Spleen (tissue), 13 donors: ENCODE measurements at places on chromosomes 12 and 14. TPM values are rescaled to one million over a fixed set of nuclear protein-coding genes. Genes with fewer than 3 reads are reported as not detected.

TSPAN11 gene
- total RNA-seq: 0.26 TPM

FAIM2 gene
- 0.47 TPM for total RNA-seq

LYZ gene
- 318 TPM for total RNA-seq

KCNC2 gene
- not detected for total RNA-seq

MYH6 gene
- total RNA-seq: not detected

CMA1 gene
- total RNA-seq: not detected

- no peak for DNase-seq
- no peaks in the 10 kb centered on the region for H3K4me1 ChIP-seq
- H3K27me3 ChIP-seq: no peaks in the 10 kb centered on the region
- H3K36me3 ChIP-seq: no peaks in the 10 kb centered on the region
- no peak overlapping the region for H3K27ac ChIP-seq
Measured at GRCh38 chr14:56150645-56151345, 32.6 kb downstream of the PELI2 start.

- H3K36me3 ChIP-seq: no peaks in the 10 kb centered on the region
- no peak overlapping the region for H3K27ac ChIP-seq
- H3K4me3 ChIP-seq: no peak overlapping the region
- DNase-seq: no peak
- H3K4me1 ChIP-seq: no peaks in the 10 kb centered on the region
- H3K27me3 ChIP-seq: no peaks in the 10 kb centered on the region
Measured at GRCh38 chr12:174124-174523, 39.8 kb downstream of the SLC6A12 start.

- H3K27me3 ChIP-seq: no peaks in the 10 kb centered on the region
- H3K36me3 ChIP-seq: no peaks in the 10 kb centered on the region
- no peak overlapping the region for H3K27ac ChIP-seq
- DNase-seq: peak; percentile 68
Measured at GRCh38 chr14:87805315-87805723, 187.7 kb downstream of the GALC start.

GRCh38 chr12:121872546-121873215, 14.0 kb upstream of the HPD start:
- no peak for DNase-seq
- no peaks in the 10 kb centered on the region for H3K4me1 ChIP-seq
- no peaks in the 10 kb centered on the region for H3K36me3 ChIP-seq
- no peak overlapping the region for H3K4me3 ChIP-seq
- no peaks in the 10 kb centered on the region for H3K27me3 ChIP-seq
- H3K27ac ChIP-seq: no peak overlapping the region

DNA sequence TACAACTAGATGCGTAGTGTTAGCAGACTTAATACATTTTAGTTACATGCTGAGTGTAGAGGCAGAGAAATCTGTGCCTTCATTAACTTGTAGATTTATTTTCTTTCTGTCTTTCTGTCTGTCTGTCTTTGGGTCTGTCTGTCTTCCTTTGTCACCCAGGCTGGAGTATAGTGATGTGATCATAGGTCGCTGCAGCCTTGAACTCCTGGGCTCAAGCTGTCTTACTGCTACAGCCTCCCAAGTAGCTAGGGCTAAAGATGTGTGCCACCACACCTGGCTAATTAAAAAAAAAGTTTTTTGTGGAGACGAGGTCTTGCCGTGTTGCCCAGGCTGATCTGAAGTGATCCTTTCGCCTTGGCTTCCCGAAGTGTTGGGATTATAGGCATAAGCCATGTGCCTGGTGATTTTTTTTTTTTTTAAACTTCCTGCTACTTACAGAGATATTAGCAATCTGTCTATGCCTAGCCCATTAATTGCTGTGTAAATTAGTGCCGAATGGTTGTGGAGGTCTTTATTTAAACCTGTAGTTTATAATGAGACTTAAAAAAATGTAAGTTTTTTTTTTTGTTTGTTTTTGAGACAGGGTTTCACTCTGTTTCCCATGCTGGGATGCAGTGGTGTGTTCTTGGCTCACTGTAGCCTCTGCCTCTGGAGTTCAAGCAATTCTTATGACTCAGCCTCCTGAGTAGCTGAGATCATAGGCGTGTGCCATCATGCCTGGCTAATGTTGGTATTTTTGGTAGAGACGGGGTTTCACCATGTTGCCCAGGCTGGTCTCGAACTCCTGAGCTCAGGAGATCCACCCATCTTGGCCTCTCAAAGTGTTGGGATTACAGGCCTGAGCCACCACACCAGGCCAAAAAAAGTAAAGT, 22.8 kb downstream of the ERC1 start:
- DNase-seq: no peak
- no peak overlapping the region for H3K4me3 ChIP-seq
- peaks cover 3% of the 10 kb centered on the region for H3K4me1 ChIP-seq
- no peaks in the 10 kb centered on the region for H3K27me3 ChIP-seq
- H3K36me3 ChIP-seq: no peaks in the 10 kb centered on the region

DNA sequence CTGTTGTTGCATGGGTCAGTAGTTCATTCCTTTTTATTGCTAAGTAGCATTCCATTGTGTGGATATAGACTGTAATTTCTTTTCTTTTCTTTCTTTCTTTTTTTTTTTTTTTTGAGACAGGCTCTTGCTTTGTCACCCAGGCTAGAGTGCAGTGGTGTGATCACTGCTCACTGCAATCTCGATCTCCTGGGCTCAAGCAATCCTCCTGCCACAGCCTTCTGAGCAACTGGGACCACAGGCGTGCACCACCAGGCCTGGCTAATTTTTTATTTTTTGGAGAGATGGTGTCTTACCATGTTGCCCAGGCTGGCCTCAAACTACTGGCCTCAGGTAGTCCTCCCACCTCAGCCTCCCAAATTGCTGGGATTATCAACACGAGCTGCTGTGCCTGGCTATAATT, 5.2 kb downstream of the ATP6V0A2 start:
- H3K4me1 ChIP-seq: peaks cover 26% of the 10 kb centered on the region
- H3K27ac ChIP-seq: no peak overlapping the region
- no peak overlapping the region for H3K4me3 ChIP-seq
- no peaks in the 10 kb centered on the region for H3K27me3 ChIP-seq
- peaks cover 25% of the 10 kb centered on the region for H3K36me3 ChIP-seq

DNA sequence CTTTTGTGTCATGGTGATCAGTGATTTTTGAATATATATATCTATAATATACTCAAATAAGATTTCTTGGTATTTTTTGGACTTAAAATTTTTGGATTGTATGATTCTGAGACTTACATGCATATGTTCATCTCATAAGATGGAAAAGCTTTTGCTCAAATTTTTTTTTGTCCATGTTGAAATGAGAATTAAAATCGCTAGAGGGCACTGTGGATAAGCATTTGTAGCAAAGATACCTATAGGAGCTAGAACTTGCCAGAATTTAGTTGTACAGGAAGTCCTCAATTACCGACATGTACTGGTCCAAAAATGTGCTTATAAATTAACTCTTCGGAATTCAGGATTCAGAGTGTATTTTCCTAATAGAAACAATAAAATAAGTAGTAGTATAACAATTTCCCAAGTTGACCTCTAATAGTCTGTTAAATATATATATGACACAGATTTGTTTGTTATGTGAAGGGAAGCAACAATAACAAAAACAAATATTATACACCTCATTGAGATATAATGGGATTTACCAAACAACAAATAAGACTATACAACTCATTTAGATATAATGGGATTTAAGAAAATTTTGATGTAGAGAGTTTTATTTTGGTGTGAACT, 179.6 kb downstream of the TMEM117 start:
- no peaks in the 10 kb centered on the region for H3K4me1 ChIP-seq
- H3K36me3 ChIP-seq: no peaks in the 10 kb centered on the region

- H3K27ac ChIP-seq: no peak overlapping the region
- peak; percentile 73 for DNase-seq
- H3K4me1 ChIP-seq: no peaks in the 10 kb centered on the region
- H3K4me3 ChIP-seq: no peak overlapping the region
- peaks cover 3% of the 10 kb centered on the region for H3K27me3 ChIP-seq
- H3K36me3 ChIP-seq: no peaks in the 10 kb centered on the region
Measured at GRCh38 chr12:56683-57346, 9.8 kb upstream of the IQSEC3 start.

GRCh38 chr12:42741771-42742510, 152.4 kb upstream of the PRICKLE1 start:
- no peak overlapping the region for H3K27ac ChIP-seq
- no peaks in the 10 kb centered on the region for H3K27me3 ChIP-seq
- H3K36me3 ChIP-seq: no peaks in the 10 kb centered on the region

DNA sequence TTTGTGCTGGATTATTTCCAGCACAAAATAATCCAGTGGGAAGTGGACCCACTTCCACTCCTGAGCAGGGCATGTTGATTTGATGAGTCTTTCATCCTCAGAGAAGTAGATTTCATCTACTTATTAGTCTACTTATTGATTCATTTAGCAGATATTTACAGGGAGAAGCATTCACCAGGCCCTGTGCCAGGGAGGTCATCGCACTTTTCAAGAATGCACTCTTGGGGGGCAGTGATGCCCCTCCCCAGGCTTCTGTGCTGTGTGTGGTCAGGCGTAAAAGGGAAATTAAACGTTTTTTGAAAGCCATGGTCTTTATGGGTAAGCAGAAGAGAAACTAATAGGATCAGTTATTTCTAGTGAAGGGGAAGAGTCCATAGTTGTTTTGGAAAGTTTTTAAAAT, 610.7 kb upstream of the TMEM132C start:
- no peak for DNase-seq
- H3K4me1 ChIP-seq: no peaks in the 10 kb centered on the region
- H3K27ac ChIP-seq: no peak overlapping the region
- no peaks in the 10 kb centered on the region for H3K36me3 ChIP-seq
- H3K4me3 ChIP-seq: no peak overlapping the region

GRCh38 chr12:8911606-8912268, 2.6 kb upstream of the PHC1 start:
- H3K4me3 ChIP-seq: no peak overlapping the region
- no peaks in the 10 kb centered on the region for H3K36me3 ChIP-seq
- DNase-seq: no peak
- H3K27me3 ChIP-seq: no peaks in the 10 kb centered on the region

DNA sequence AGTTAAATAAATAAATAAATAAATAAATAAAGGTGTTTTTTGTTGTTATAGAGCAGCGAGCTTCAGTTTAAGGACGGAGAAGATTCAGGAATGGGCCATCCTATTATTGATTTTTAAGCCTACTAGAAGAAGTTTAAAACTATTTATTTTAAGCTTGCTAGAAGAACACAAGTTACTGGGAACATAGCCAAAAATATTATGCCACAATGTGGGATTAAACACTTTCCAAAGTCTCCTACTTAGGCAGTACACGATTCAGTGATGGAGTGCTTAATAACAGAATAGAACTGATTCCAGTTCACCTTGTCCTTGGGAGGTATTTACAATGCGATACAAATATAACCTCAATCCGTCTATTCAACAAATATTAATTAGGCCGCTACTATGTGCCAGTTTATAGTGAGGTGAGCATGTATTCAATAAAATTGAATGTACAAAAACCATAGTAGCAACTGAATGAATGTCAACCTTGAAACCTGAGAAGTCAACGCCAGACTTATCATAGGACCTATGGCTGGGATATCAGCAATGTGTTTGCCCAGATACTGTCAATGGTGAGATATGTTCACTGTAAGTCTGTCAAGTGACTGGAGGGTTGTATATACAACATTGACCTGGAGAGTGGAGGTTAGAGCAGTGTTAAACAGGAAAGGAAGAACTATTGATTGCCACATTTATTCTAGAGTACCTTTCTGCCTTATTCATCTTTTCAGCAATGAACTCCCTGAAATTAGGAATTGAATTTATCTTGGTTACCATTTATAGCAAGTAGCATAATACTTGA, 486.4 kb downstream of the TMTC2 start:
- H3K4me3 ChIP-seq: no peak overlapping the region
- no peak for DNase-seq
- no peaks in the 10 kb centered on the region for H3K27me3 ChIP-seq
- no peaks in the 10 kb centered on the region for H3K4me1 ChIP-seq
- H3K36me3 ChIP-seq: no peaks in the 10 kb centered on the region
- no peak overlapping the region for H3K27ac ChIP-seq

- H3K36me3 ChIP-seq: no peaks in the 10 kb centered on the region
- no peaks in the 10 kb centered on the region for H3K4me1 ChIP-seq
- DNase-seq: no peak
- no peaks in the 10 kb centered on the region for H3K27me3 ChIP-seq
- no peak overlapping the region for H3K4me3 ChIP-seq
- H3K27ac ChIP-seq: no peak overlapping the region
Measured at GRCh38 chr14:25381498-25381897, 331.6 kb upstream of the STXBP6 start.

GRCh38 chr12:24911271-24911791, 37.6 kb downstream of the BCAT1 start:
- H3K4me1 ChIP-seq: no peaks in the 10 kb centered on the region
- H3K27me3 ChIP-seq: no peaks in the 10 kb centered on the region
- no peak for DNase-seq
- no peak overlapping the region for H3K4me3 ChIP-seq
- no peaks in the 10 kb centered on the region for H3K36me3 ChIP-seq

DNA sequence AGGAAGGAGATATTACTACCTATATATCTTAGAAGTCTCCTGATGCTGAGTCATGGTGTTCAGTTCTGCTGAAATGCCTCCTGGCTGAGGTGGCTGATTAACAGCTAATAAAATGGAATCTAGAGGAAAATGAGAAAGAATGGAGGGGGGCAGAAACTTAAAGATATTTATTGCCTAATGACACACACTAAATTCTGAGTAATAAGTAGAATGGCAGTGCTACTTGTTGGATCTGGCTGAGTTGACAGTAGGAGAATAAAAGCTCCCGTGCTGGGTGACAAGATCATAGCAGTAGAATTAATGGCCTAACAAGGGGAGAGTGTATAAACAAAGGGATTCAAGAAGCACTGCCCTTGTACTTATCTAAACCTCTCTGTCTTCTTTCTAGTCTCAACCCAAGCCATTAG, 137.5 kb downstream of the CNTN1 start:
- no peak overlapping the region for H3K27ac ChIP-seq
- H3K4me3 ChIP-seq: no peak overlapping the region

- H3K4me3 ChIP-seq: no peak overlapping the region
- peaks cover 24% of the 10 kb centered on the region for H3K4me1 ChIP-seq
- no peaks in the 10 kb centered on the region for H3K27me3 ChIP-seq
- no peak overlapping the region for H3K27ac ChIP-seq
- no peak for DNase-seq
Measured at GRCh38 chr12:1584326-1584725, 10.1 kb downstream of the FBXL14 start.

DNA sequence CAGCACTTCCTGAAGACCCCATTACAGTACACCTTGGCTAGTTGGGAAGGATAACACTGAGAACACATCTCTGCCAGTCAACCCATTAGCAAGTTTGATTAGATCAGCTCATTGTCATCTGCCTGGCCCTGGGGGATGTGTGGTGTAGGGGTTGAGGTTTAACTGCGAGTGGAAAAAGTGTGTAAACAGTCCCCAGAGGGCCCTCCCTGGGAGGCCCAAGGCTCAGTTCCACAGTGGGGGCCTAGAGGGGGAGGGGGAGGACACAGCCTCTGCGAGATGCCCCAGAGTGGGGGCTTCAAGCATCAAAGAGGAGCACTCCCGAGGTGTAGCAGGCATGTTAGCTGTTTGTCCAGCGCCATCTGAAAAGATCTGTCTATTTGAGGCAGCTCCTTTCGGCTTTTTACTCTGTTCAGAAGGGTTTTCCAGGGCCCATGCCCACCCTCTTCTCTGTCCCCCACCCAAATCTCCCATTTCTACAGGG, 344 bp downstream of the LPAR5 start:
- no peaks in the 10 kb centered on the region for H3K27me3 ChIP-seq
- H3K36me3 ChIP-seq: no peaks in the 10 kb centered on the region
- H3K4me1 ChIP-seq: peaks cover 50% of the 10 kb centered on the region
- peak; percentile 88 for DNase-seq
